ENCODE measurements at places on chromosomes 6 and 20. TPM values are rescaled to one million over a fixed set of nuclear protein-coding genes. Genes with fewer than 3 reads are reported as not detected.

Gene ABRACL
- total RNA-seq, result 38.5 TPM

Gene CDSN
- not detected for total RNA-seq

Gene TXLNB
- total RNA-seq, result 0.15 TPM

Gene DUSP15
- total RNA-seq, result not detected

Gene C4B
- total RNA-seq, result 1.5 TPM

Gene SLC17A9
- total RNA-seq, result 21.3 TPM

Gene UTRN
- total RNA-seq, result 38.8 TPM

Gene MYLK4
- under 0.01 TPM for total RNA-seq

Gene SLC29A1
- total RNA-seq, result 23.4 TPM

Gene RHAG
- total RNA-seq, result not detected

Gene HLA-G
- not detected for total RNA-seq

Gene LY6G6D
- not detected for total RNA-seq

Gene LRFN2
- total RNA-seq, result not detected

Gene TCF15
- total RNA-seq, result under 0.01 TPM

Measured in bronchus fibroblast of lung (primary cell).